ENCODE measurements at places on chromosomes 11 and 22.

- DNase-seq, result no peak
Measured at GRCh38 chr11:69287968-69288882, 5.7 kb upstream of the MYEOV start.

DNA sequence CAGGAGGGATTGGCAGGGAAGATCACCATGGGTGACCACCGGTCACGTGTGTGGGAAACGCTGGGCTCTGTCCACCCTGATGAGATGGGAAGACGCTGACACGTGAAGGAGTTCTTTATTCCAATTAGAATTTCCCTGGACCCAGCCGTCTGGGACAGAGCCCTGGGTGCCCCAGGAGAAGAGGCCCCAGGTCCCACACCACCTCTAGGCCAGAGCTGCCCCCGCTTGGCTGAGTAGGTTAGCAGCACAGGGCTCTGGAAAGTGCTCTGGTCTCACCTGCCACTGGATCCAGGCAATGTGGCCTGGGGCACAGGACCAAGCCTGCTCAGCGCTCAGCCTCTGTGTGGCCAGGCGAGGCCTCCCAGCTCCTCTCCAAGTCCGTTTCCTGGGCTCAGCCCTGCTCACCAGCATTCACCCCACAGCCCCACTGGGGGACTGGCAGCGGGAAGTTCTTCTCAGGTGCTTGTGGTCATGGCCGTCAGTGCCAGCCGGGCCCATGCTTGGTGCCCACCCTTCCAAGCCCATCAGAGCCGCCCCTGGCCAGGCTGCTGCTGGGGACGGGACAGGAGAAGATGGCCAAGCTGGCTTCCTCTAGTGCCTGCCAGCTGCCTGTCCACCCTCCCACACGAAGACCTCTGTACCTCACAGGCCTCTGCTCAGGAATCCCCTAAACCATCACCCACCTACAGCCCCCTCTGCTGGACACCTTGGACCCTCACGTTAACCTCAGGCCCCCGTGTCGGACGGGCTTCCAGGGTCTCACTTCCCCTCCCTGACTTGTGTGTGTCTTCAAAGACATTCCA, 62.5 kb upstream of the FGF3 start:
- no peak for DNase-seq

- DNase-seq, result no peak
Measured at GRCh38 chr22:37229012-37229804, 14.9 kb downstream of the RAC2 start.

DNA sequence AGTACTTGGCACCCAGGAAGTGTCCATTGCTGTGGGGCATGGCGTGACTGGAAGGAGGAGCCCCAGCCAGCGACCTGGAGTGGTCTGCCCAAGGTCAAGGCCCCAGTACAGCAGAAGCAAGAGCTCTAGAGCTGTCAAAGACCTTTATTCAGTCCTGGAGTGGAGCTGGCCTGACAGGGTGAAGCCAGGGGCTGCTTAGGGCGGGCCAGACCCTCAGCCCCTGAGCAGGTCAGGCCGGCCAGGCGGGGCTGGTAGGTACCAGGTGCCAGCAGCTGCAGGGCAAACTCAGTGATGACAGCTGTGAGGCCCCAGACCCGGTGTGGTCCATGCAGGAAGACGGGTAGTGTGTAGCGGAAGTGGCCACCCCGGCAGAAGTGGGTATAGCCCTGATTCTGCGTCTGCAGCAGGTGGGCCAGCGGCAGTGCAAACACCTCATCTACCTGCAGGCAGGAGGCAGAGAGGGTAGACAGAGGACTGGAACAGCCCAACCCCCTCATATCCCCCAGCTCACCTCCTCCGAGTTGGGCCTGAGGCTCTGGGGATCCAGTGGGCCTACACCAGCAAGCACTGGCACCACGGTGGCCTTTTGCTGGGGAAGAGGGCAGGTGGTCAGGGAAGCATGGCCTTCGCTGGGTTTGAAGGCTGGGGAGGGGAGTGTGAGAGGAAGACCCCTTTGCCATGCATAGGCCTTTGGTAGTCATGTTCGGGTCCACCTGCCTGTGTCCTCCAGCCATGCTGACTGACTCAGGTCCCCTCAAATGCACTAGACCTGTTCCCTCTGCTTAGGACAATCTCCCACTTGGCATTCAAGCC, 1.7 kb downstream of the NUDT8 start:
- no peak for DNase-seq

- DNase-seq, result no peak
Measured at GRCh38 chr11:2306877-2307500, 5.2 kb downstream of the TSPAN32 start.

- DNase-seq, result no peak
Measured at GRCh38 chr11:33405834-33406602, 148.8 kb downstream of the HIPK3 start.

GRCh38 chr11:29224739-29225384, 792.0 kb downstream of the KCNA4 start:
- no peak for DNase-seq

GRCh38 chr22:43776081-43776670, 35.9 kb downstream of the EFCAB6 start:
- no peak for DNase-seq

GRCh38 chr11:85679576-85679975, 6.4 kb downstream of the CCDC89 start:
- no peak for DNase-seq

GRCh38 chr22:44677871-44678555, 24.0 kb upstream of the PRR5 start:
- DNase-seq, result no peak

GRCh38 chr11:126809514-126810289, 190.9 kb downstream of the KIRREL3 start:
- DNase-seq, result no peak

- no peak for DNase-seq
Measured at GRCh38 chr22:48954781-48955311, 872.8 kb downstream of the BRD1 start.

GRCh38 chr11:71114124-71114851, 138.1 kb downstream of the SHANK2 start:
- DNase-seq, result no peak

DNA sequence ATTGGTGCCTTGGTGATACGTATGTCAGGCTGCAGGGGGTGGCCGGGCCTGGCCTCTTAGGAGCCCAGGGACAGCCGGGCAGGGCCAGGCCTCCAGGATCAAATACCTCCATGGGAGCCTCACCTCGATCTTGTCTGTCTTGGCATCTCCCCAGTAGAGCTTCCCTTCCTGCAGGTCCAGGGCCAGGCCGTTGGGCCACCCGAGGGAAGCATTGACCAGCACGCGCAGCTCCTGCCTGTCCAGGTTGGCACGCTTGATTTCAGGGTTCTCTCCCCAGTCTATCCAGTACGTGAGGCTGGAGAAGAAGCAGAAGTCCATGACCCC, 137.7 kb downstream of the CRYBB2 start:
- DNase-seq, result no peak

DNA sequence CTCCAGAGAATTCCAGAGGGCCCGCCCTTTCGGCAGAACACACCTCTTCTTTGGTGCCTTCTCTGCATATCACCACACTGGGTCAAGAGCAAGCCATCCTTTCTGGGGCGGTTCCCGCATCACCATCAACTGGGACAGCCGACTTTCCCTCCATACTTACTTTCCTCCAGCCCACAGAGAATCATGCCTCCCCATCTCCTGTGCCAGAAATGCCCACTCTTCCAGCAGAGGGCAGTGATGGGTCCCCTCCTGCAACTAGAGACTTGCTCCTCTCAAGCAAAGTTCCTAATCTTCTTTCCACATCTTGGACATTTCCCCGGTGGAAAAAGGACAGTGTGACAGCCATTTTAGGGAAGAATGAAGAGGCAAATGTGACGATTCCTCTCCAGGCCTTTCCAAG, 157.7 kb downstream of the C11orf91 start:
- no peak for DNase-seq

GRCh38 chr11:111918390-111919256, at the start of gene C11orf52:
Gene C11orf52 (plus strand): TSS chr11:111918913. CDS start chr11:111918973, 60 bp downstream.
- no peak for DNase-seq

DNA sequence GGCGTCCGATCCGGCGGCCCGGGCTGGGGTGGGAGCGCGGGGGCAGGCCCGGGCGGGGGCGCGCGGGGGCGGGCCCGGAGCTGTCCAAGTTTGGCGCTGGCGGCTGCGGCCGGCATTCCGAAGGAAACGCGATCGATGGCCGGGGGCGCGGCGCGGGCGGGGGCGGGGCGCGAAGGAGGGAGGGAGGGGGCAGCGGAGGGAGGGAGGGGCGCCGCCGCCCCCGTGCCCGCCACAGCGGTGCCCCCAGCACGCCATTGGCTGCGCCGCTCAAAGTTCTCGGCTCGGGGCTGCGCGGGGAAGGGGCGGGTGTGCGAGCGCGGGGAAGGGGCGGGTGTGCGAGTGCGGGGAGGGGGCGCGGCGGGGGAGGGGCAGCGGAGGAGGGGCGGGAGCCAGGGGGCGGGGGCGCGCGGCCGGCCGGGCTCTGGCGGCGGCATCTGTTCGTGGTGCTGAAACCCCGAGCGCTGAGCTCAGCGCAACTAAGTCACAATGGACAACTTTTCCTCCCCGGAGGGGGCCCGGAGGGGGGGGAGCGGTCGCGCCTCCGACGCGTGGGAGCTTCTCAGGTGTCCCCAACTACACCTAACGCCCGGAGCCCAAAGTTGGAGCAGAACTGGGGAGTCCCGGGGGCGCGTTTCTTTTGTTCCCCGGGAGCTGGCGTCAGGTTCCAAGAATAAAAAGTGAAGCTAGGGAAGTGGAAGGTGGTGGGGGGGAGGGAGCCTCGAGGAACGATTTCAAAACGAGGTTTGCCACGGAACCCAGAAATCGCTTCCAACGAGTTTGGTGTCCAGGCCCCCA, 2.2 kb downstream of the PHF21B start:
- DNase-seq, result no peak

- no peak for DNase-seq
Measured at GRCh38 chr11:87203907-87204602, 166.3 kb downstream of the TMEM135 start.

DNA sequence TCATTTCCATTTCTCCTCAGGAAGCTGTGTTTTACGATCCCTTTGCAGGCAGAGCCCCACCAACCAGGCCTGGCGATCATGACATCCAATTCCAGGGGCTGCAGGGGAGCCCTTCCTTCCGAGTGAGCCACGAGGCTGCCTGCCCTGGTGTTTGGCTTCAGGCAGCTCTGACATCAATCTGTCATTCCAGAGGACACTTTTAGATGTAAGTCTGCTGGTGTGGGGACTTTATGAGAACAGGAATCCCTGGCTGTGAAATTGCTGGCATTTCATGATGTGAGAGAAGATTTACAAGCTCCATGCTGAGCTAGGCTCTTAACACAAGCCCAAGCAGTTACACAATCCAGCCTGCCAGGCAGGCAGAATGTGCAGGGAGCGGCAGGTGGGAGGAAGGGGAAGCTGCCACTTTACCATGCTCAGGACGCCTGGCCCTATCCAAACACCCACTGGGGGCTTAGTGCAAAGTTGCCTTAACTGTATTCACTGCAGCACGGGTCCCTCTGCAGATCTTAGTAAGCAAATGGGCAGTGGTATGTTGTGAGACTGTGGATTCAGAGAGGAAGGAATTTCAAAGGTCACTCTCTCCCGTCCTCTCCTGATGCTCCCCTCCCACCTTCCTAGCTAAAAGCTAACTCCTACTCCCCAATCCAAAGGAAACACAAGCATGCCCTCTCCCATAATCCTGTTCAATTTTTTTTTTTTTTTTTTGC, 43.4 kb upstream of the MICAL2 start:
- no peak for DNase-seq

- DNase-seq, result no peak
Measured at GRCh38 chr11:131662993-131663392, 292.6 kb downstream of the NTM start.

DNA sequence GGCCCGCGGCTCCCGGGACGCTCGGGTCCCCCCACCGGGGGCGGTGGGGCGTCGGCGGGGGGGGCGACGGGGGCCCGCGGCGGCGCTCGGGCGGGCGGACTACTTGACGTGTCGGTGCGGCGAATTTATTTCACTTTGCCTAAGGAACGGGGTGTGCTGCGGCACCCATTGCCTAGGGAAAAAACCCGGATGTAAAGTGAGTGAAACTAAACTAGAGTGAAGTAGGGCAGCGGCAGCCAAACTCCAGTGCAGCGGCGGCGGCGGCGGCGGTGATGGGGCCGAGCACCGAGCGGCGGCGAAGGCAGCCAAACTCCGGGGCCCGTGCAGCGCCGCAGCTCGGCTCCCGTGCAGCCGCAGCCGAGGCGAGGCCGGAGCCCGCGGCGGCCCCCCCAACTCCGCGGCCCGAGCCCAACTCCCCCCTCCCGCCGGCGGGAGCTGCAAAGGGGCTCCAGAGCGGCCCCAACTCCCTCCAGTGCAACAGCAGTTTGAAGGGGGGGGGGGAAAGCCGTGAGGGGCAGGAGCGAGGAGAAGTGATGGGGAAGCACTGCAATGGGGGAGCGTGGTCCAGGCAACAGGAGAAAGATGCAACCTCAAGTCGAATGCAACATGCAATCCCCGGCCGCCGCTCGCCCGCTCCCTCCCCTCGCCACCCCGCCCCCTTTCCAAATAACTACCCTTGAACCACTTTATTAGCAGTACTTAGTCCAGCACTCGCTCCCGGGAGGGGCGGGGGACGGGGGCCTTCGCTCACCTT, 647 bp upstream of the PHF21A start:
- peak; percentile 46 for DNase-seq

DNA sequence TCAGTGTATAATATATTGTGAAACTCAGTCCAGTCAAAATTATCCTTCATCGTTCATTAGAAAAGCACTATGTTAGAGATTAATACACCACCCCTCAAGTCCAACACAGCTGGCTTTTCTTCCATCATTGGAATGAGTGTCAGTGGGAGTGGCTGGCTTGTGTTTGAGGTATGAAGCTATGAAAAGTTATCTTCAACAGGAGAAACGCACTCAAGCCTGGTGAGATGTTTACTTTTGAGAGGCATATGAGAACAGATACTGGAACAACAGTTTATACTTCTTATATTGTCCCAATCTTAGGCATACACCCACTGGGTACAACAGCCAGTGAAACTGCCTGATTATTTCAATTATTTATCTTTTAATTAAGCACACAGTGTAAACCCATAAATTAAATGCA, 34.3 kb downstream of the PLEKHB1 start:
- no peak for DNase-seq

DNA sequence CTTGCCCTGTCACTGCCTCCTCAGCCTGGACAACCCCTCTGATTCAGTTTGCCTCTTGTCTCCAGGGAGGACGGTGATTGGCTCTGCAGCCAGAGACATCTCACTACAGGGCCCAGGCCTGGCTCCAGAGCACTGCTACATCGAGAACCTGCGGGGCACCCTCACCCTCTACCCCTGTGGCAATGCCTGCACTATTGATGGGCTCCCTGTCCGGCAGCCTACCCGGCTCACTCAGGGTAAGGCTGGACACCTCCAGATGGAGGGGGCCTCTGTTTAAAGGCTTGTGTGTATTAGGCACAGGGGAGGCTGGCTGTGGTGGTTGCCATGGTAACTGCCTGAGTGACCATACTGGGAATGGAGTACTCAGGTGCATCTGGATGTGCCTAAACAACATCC, 8.6 kb downstream of the PHLDB1 start:
- no peak for DNase-seq

GRCh38 chr11:17260020-17260419, 16.5 kb upstream of the NUCB2 start:
- DNase-seq, result no peak

DNA sequence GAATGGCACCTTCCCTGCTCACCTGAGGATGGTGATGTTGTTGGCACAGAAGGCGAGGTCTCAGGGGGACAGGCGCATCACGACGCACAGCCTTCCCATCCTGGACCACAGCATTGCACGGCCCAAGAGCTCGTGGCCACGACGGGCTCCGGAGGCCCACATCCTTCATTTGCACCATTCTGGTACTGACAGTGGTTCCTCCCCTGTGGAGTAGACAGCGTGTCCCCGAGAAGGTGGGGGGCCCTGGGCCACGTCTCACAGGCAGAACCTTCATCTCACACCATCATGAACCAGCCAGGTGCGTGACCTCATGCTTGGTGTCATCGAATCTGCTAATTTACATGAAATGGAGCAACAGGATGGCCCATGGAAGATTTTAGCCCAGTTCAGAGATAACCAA, 180.0 kb downstream of the CTTN start:
- no peak for DNase-seq

GRCh38 chr22:49657974-49658590, 169.6 kb downstream of the BRD1 start:
- DNase-seq, result no peak
